ENCODE measurements at places on chromosomes 11 and 22.
A peak's percentile ranks its signal among the peaks of the same experiment; 100 is the strongest.

DNA sequence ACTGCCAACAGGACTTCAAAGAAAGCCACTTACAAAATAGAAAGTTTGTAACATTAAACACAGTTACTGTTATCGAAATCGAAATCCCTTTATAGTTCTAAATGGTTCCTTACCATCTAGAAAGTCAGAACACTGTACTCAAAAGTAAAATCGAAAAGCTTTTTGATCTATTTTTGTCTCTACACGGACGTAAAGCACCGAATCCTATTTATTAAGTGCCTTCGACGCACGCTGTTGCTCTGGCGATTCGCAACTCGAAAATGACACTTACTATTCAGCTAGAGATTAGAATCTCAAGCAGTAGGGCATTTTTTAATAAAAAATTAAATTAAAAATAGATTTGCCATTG is 78.3 kb downstream of the LARGE1 start:
- DNase-seq: no peak

DNA sequence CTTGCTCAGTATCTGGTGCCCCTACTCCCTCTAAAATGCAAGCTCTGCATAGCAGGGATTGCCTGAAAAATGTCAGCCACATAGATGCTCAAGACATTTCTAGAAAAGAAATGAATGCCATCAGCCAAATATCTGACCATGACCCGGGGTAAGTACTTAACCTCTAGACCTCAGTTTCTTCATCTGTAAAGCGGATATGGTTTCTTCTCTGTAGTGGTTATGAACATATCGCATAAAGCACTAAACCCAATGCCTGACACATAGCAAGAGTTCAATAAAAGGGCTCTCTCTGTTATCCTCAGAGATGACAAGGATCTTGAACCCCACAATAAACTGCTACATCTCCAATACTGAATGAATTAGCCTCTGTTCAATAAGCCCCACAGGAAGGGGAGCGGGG is 122.6 kb downstream of the ABTB2 start:
- no peak for DNase-seq

- no peak for DNase-seq
These were observed 15.4 kb downstream of the P2RY6 start for GRCh38 chr11:73287400-73288101.

DNA sequence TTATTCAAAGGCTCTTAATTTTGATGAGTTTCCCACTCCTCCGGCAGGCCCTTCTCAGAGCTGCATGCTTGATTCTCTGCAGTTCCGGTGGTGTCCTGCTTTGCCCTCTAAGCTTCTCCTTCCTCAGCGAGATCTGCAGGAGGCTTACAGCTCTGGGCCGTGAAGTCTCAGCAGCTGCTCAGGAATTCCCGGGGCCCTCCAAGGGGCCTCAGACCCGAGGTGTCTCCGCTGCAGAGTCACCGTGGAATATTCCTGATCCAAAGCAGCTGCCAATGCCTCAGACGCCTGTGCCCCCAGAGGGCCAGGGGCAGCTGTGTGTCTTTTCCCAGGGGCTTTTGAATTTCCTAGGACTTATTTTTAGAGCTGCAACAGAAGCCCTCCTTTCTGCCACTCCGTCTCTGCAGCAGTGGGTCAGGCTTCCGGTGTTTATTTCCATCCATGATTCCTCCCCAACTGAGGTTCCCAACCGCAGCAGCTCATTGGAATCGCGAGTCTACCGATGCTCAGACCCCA is 37.2 kb downstream of the RPS6KA4 start:
- DNase-seq: no peak

DNA sequence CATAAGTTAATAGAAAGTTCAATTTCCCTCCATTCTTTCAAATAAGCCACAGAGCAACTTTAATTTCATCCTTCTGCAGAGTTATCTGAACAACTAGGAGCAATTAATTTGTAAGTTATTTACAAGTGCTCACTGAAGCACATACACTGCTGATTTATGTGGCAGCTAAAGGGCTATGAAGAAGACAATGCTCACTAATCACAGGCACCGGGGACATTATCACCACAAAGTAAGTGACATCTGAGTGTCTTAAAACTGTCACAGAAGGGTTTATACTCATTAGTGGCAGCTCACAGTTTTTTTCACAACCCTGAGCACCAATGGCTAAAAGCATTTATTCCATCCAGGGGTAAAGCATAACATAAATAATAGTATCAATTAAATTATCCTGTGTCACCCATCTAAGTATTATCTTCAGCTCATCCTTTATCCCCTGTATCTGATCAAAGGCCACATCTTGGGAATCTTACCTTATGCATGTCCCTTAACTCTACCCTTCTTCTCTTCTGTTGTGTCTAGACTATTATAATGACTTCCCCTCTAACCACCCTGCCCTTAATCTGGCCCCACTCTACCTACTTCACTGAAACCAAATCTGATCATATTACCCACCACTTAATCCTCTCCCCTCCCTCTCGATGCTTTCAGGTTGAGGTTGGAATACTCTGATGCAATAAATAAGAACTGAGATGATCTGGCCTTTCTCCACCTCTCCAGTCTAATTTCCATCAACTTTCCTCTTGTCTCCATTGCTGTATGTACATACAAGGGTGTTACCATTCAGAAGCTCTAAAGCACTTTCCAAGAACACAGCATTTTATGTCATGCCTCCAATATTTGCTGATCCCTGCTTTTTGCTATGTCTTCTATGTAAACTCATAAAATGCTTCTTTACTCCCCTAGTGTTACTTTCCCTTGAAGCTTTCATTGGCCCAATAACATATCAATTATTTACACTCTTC is 252.7 kb downstream of the CASP12 start:
- no peak for DNase-seq

GRCh38 chr11:74532501-74533246 is 39.1 kb upstream of the LIPT2 start:
- DNase-seq: no peak

DNA sequence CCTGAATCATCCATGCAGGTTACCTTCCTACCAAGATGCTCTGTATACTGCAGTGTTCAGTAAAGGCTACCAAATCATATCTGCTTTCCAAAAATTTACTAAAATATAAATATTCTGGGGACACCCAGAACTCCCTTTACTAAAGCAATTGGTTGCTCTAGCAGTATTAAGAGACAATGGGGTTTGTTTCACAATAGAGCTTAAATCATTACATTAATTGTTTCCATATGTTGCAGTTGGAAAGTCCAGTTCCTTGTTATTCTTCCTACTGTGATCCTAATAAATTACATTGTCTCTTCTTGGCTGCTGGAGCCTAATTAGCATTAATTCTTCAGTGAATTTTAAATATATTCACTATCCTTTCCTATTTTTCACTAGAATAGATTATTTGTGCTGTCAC is 316.0 kb upstream of the MTNR1B start:
- DNase-seq: peak; percentile 44

DNA sequence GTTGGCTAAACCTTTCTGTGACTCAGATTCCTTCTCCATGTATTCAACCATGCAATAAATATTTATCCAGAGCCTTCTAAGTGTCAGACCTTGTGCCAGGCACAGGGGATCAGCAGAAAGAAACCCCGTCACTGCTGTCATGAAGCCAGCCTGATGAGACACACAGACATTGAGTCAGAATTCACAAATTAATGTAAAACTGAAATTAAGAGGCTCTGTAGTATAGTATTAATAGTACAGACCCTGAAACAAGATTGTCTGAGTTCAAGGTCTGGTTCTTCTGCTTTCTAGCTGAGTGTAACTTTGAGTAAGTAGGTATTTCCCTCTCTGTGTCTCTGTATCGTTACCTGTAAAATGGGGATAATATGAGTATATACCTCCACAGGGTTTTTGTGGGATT is 46.9 kb downstream of the ME3 start:
- no peak for DNase-seq

DNA sequence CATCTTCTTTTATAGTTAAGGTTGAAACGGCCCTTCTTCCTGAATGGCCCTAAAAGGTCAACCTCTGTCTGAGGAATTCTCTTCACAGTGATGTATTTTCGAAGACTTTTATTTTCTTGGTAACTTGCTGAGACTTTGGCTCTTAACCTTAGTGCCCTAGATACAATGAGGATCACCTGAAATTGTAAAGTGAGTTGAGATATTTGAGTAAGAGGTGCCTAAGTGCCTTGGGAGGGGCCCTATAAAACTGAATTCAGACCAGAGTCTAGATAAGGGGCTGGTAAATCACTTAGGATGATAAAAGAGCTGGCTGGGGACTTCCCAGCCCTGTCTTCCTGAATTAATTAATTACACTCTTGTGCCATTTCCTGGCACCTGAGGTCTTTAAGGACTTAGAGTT is 505.6 kb upstream of the KIRREL3 start:
- no peak for DNase-seq

DNA sequence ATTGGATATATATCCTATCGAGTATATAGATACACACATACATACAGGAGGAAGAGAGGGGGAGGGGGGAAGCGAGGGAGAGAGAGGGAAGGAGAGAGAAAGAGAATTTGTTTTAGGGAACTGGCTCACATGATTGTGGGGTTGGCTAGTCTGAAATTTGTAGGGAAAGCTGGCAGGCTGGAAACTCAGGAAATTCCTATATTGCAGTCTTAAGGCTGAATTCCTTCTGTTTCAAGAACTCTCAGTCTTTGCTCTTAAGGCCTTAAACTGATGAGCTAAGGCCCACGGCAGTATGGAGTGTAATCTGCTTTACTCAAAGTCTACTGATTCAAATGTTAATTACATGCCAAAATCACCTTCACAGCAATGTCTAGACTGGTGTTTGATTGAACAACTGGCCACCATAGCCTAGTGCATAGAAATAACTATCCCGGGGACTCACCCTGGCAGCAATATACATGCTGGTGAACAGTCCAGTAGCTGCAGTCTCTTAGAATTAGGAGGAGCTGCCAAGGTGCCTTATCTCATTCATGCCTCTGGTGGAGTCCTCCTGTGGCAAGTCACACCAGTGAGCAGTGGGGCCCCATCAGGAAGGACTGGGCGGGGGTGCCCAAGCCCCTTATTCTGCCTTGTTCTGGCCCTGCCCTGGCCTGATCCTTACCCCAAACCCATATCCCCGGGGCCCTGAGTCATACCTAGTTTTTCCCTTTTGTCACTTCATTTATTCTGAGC is 59.7 kb upstream of the AMPD3 start:
- DNase-seq: no peak

- DNase-seq: peak; percentile 24
These were observed 115.7 kb upstream of the NNMT start for GRCh38 chr11:114180301-114181055.

DNA sequence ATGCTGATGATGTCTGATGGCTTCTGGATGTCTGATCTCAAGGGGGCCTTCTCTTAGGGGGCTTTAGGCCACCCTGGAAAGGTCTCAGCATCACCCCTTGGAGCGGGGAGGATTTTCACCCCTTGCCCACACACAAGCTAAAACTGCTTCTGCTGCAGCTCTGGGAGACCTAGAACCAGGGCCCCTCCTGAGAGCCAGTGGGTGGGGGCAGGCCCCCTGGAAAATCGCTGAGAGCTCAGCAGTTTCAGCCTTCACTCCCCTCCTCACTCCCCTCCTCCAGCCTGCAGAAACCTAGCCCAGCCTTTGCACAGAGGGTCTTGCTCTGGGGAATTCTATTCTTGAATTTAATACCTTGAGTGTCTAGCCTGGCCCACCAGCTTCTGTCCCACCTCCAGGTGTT is 17.2 kb downstream of the CD6 start:
- no peak for DNase-seq

DNA sequence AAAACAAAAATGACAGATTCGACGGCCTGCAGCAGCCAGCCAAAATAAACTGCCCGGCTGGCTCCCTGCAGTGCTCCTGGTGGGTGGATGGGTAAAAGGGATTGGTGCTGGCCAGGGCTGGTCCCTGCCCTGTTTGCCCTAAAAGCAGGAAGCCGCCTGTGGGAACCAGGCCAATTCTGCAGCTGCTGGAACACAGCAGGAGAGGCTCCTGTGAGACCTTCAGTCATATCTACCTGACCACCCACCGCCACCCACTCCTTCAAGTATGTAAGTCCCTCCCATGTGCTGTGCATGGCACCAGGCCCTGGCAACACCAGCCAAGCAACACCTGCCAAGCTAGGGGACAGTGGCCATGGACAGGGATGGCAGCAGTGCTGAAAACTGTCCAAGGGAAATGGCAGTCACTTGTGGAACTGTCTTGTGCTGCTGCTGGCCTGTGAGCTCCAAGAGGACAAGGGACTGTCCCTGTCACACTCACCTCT is 48.7 kb upstream of the ARFGAP3 start:
- no peak for DNase-seq

DNA sequence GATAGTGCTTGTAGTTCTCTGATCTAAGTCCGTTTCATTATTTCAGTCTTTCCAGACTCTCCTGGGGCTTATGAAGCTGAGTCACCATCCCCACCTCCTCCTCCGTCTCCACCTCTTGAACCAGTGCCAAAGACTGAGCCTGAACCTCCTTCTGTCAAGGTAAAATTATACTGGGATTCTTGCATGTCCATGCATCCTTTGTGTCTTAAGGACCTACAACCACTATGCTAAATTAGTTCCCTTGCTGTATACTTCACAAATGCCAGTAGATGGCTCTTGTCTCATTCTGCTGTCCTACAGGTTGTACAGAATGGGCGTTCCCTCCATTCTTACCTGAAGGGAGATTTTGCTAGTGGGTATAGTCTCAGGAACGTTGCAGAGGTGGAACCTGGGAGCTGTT is 42.2 kb downstream of the POLD3 start:
- peak; percentile 33 for DNase-seq

- peak; percentile 84 for DNase-seq
These were observed 85.2 kb downstream of the CCDC81 start for GRCh38 chr11:86459682-86460460.
